ENCODE measurements at places on chromosomes 7 and 10.

GRCh38 chr7:124686543-124687171, 78.9 kb downstream of the GPR37 start:
- DNase-seq: no peak

GRCh38 chr10:29725133-29725720, 90.5 kb upstream of the SVIL start:
- no peak for DNase-seq

DNA sequence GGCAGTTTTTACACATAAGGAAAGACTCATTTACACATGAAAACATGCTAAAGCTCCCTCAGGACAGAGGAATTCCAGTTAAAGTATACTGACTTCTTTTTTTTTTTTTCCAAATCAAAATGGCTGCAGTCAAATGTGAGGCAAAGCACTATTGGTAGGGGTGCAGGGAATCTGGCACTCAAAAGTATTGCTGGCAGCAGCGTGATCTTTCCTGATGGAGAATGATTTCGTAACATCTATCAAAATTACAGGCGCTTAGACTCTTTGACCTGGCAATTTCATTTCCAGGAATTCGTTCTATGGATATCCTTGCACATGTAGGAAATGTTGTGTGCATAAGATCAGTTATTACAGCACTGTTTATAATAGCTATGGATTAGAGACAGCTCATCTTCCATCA, 65.7 kb downstream of the VSTM4 start:
- no peak for DNase-seq

DNA sequence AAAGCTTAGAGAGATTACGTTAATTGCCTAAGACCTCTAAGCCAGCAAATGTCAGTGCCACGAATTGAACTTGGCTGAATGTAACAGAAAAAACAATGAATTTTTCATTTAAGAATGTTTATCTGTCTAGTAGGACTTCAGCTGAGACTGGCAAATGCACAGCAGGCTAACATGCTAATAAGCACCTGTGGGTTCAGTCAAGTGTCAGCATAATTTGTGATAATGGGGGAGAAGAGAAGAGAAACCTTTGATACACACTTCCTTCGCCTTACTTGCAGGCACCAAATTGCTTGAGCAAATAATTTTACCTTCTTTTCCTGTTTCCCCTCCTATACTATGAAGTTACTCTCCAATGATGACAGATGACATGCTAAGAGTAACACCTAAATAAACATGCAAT, 1136.5 kb upstream of the SORCS1 start:
- DNase-seq: no peak

- DNase-seq: peak; percentile 91
These were observed 24.5 kb upstream of the EEPD1 start for GRCh38 chr7:36128448-36129047.

GRCh38 chr10:123398756-123399155, 244.6 kb downstream of the BUB3 start:
- DNase-seq: peak; percentile 37

DNA sequence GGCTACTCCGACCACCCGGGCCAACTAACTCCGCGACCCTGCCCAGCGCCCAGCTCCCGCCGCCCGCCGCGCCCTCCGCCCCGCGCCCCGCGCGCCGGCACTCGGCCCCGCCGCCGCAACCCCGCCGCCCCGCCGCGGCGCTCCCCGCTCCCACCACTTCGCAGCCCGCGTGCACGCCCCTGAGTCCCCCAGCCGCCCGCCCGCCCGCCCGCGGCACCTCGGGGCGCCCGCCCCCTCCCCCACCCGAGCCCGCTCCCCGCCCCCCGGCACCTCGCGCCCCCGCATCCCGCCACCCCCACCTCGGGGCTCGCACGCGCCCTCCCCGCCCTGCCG, 598 bp downstream of the JAZF1 start:
- DNase-seq: no peak

- no peak for DNase-seq
These were observed 56.3 kb downstream of the RASGEF1A start for GRCh38 chr10:43210556-43210955.

DNA sequence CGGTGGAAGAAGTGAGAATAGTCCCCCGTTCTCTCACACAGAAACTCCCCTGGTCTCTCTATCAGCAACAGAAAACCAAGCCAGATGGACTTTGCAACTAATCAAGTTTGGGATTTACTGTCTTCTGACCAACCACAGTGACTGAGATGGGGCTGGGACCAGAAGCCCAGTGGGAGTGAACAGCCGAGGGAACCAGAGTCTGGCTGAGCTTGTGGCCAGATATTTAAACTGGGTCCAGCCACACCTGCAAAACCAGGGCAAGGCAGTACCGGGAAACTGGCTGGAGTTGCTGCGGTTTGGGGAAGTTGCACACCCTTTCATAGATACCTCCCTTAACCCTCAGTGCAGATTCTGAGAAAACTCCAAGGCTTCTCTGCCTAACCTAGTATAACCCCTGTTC, 6.0 kb downstream of the GSTK1 start:
- no peak for DNase-seq

DNA sequence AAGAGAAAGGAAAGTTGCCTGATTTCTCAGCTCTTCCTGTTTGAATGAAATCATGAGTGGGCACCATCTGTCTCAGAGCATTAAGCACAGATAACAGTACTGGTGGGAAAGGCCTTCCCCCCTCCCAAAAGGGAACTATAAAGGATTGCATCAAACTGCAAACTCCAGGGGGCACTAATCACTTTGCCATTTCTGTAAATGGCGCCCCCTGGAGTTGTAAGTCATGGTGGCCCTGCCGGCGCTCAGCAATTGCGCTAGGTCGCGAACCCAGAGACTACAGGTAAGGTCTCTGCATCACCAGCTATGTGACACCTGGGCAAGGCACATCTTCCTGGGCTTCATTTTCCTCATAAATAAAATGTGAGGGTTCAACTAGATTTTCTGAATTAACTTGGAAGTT, 11.1 kb downstream of the LRRC4 start:
- no peak for DNase-seq

- DNase-seq: no peak
These were observed 54.0 kb downstream of the MALSU1 start for GRCh38 chr7:23353172-23353571.

DNA sequence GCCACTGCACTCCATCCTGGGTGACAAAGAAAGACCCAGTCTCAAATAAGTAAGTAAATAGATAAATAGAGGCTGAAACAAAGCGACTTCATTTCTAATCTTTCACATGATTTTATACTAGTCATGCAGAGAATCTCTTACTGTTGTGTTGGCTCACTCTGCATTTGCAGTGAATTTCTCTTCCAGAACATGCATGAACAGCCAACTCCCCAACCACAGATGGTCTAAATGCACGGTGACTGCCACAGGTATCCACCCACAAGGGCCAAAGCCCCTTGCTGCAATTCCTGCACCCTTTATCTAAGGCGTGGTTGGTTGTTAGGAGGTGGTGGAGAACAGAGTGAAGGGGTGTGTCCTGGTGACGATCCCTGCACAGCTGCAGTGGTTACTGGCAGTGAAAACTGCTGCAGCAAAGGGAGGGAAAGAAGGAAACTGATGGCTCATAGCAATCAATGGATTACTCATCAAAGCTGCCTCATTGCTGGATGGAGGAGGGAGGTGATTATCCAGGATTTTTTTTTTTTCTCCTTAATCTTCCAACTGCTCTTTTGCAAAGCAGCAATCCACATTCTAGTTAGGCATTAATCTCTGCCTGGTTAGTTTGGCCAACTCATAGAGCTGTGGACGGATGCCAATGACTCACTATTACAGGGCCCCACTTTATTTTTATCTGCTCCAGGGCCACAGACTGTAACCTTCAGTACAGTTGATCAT, 50.6 kb downstream of the PRTFDC1 start:
- no peak for DNase-seq

GRCh38 chr7:40305229-40305628, 170.4 kb downstream of the SUGCT start:
- DNase-seq: no peak

Data from LNCaP clone FGC (cell line).